ENCODE measurements at places on chromosomes 11 and 22.
A peak's percentile ranks its signal among the peaks of the same experiment; 100 is the strongest.

DNA sequence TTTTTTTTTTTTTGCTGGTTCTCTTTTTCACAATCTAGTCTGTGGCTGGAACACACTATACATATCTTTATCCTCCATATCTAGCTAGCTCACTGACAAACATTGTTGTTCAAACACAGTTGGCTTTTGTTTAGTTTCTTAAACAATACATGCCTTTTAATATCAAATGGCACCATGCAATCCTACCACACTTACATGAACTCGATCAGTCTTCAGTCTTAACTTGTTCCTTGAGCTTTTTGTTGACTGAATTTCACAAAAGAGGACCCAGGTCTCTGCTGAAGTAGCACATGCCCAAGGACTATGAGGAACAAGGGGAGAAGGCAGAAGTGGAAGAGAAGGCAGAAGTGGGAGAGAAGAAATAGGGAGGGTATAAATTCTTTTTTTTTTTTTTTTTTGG is 25.5 kb downstream of the TMEM123 start:
- DNase-seq: no peak

DNA sequence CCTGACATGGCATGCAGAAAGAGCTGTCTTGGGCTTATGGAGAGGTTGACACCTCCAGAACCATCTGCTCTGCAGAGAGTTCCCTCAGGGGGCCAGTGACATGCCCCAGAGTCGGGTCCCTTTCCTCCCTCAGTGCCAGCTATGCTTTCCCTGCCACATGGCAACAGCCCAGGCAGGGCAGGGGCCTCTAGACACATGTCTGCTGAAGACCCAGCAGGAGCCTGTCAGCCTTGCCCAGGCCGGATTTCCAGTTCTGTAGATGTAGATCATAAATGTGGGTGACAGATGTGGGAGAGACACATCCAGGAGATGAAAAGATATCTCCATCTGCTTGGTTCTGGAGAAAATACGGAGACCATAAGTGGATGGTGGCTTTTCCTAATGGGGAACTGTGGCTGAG is 25.5 kb downstream of the NAV2 start:
- DNase-seq: no peak

- DNase-seq: no peak
Measured at GRCh38 chr11:8777907-8778767, 95.5 kb downstream of the RPL27A start.

DNA sequence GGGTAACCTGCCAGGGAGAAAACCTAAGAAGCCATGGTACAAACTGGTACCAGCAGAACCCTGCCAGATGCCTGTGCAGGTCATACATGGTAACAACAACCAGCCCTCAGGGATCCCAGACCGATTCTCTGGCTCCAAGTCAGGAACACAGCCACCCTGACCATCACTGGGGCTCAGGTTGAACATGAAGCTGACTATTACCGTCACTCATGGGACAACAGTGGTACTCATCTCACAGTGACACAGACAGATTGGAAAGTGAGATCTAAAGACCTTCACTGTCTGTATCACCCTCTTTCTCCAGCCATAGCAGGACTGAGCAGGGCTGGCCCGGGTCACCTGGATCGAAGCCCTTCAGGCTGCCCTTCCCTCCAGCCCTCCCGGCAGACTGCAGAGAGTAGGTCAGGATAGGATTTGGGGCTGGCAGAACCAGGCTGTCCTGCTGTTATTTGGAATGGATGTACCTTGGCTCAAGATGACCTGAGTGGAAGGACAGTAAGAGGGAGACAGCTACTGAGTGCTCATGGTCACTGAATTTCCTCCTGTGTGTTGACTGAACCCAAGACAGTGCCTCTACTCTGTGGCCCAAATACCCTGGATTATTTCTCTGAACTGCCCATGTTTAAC is 94.7 kb downstream of the GGTLC2 start:
- no peak for DNase-seq

GRCh38 chr11:19181531-19182261 is 20.1 kb downstream of the CSRP3 start:
- DNase-seq: no peak

- DNase-seq: no peak
Measured at GRCh38 chr11:20087118-20087521, 73.2 kb downstream of the DBX1 start.

DNA sequence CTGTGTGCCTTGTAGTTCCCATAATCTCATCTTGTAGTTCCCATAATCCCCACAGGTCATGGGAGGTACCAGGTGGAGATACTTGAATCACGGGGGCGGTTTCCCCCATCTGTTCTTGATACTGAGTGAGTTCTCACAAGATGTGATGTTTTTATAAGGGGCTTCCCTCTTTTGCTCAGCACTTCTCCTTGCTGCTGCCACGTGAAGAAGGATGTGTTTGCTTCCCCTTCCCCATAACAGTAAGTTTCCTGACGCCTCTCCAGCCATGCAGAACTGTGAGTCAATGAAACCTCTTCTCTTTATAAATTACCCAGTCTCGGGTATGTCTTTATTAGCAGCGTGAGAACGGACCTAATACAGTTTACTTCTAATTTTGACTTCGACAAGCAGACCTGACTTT is 14.0 kb upstream of the SMIM38 start:
- no peak for DNase-seq

GRCh38 chr11:55994525-55994924 is at the start of gene OR5F1:
Gene OR5F1, minus strand, starts transcription at chr11:55994625. Its CDS starts 0 bp downstream, at chr11:55994625.
- no peak for DNase-seq

DNA sequence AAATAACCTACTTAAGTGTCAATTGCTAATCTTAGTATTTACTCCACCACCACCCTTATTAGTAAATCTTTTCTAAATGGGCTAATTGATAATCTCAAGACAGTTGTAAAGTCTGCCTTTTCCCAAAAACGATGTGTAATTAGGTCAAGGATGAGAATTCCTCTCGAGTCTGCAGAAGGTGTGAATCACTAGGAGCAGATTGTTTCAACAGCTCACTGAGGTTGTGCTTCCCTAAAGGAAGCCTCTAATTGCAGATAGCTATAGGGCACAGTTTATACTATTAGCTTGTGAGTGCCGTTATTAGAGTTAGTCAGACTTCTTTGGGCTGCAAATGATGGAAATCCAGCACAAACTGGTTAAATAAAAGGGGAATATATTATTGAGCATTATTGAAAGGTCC is 84.9 kb downstream of the C11orf91 start:
- DNase-seq: no peak

DNA sequence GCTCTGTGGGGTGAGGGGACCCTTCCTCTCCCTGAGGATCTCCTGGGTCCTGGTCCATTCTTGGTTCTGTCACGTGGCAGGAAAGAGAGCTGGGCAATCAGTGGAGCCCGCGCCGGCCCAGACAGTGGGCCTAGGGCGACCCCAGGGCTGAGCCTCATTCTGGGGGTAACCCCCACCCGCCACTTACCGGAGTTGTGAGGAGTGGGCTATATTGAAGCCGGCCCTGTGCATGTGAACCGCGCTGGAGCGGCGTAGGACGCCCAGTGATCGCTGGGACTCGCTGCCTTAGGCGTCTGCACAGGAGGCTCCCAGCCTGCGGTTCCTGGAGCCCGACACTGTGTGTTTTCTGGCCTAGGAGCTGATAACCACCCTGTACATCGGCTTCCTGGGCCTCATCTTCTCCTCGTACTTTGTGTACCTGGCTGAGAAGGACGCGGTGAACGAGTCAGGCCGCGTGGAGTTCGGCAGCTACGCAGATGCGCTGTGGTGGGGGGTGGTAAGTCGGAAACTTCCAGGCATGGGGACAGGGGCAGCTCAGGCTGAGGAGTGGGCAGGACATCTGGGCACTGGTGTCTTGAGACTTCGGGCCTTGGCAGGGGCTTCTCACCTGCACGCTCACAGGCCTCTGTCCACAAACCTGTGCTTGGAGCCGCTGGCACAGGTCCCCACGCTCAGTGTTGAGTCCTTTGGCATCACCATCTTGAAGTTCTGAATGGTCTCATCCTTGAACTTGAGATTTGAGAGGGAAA is 127.1 kb downstream of the KCNQ1OT1 start:
- peak; percentile 5 for DNase-seq

All from T-helper 17 cell (primary cell).